ENCODE measurements at places on chromosomes 16 and 17. TPM values are rescaled to one million over a fixed set of nuclear protein-coding genes. Genes with fewer than 3 reads are reported as not detected.

Gene MSLN
- total RNA-seq, result not detected

Gene NTN3
- 2.1 TPM for total RNA-seq

DNA sequence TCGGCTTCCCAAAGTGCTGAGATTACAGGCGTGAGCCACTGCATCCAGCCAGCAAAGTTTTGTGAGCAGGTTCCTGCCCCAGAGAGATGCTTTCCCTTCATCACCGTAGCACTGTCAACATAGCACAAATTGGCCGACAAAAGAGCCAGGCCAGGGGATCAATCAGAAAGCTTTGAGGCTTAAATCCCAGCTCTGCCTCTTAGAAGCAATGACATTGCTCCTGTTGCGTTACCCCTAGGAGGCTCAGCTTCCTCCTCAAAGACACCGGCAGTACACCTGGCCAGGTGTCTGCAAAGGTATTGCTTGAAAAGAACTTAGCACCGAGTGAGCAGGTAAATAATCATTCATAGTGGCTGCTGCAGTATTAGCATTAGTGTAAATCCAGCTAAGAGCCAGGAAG, 86.5 kb downstream of the NDE1 start:
- H3K27me3 ChIP-seq, result no peaks in the 10 kb centered on the region
- peaks cover 23% of the 10 kb centered on the region for H3K36me3 ChIP-seq
- H3K4me1 ChIP-seq, result peaks cover 10% of the 10 kb centered on the region
- no peak overlapping the region for H3K4me3 ChIP-seq

DNA sequence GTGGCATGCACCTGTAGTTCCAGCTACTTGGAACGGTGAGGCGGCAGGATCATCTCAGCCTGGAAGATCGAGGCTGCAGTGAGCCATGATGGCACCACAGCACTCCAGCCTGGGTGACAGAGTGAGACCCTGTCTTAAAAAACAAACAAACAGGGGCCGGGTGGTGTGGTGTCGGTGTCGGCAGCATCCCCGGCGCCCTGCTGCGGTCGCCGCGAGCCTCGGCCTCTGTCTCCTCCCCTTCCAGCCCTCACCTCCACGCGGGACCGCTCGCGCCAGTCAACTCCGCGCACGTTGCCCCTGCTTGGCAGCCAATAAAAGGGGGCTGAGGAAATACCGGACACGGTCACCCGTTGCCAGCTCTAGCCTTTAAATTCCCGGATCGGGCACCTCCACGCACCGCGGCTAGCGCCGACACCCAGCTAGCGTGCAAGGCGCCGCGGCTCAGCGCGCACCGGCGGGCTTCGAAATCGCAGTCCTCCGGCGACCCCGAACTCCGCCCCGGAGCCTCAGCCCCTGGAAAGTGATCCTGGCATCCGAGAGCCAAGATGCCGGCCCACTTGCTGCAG, 204.7 kb downstream of the CDRT15L2 start:
- H3K4me1 ChIP-seq, result peaks cover 6% of the 10 kb centered on the region
- no peak overlapping the region for H3K27ac ChIP-seq
- H3K27me3 ChIP-seq, result peaks cover 5% of the 10 kb centered on the region
- no peak for DNase-seq
- H3K36me3 ChIP-seq, result no peaks in the 10 kb centered on the region
- H3K4me3 ChIP-seq, result no peak overlapping the region

DNA sequence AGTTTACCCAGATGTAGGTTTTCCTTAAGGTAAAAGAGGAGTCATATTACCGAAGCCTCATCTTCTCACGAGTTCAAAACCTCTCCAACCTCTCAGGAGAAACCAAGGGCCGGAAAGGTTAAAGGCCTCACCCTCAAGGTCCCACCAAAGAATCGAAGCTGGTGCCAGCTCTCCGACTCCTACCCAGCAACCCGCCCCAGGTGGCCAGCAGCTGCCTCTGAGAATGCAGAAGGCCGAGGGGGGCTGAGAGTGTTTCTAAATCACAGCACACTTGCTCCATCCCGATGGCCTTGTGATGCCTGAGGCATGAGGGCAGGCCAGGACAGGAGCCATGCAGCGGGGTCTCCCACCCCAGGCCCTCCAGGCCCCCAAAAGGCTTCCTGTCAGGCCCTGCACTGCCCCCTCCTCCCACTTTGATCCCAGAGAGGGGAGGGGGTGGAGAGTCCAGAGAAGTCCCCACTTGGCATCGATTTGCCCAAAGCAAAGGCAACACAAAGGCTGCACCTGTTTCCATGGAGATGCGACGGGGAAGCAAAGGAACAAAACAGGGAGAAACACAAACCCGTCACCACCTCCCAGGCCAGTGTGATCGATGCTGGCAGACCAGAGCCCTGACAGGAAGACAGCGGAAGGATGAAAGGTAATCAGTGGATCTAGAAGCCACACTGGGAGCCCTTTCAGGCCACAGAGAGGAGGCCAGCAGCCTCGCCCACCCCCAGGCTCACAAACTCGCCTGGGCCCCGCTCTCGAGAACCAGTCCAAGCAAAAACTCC, 39.0 kb downstream of the CUEDC1 start:
- H3K27me3 ChIP-seq, result no peaks in the 10 kb centered on the region
- peaks cover 68% of the 10 kb centered on the region for H3K4me1 ChIP-seq
- DNase-seq, result no peak
- H3K27ac ChIP-seq, result peak overlapping the region; percentile 5
- H3K36me3 ChIP-seq, result peaks cover 2% of the 10 kb centered on the region
- no peak overlapping the region for H3K4me3 ChIP-seq
